ENCODE measurements at places on chromosomes 1 and 21.

GRCh38 chr1:160078512-160079195 lies 2.7 kb upstream of the KCNJ9 start:
- DNase-seq, result no peak

DNA sequence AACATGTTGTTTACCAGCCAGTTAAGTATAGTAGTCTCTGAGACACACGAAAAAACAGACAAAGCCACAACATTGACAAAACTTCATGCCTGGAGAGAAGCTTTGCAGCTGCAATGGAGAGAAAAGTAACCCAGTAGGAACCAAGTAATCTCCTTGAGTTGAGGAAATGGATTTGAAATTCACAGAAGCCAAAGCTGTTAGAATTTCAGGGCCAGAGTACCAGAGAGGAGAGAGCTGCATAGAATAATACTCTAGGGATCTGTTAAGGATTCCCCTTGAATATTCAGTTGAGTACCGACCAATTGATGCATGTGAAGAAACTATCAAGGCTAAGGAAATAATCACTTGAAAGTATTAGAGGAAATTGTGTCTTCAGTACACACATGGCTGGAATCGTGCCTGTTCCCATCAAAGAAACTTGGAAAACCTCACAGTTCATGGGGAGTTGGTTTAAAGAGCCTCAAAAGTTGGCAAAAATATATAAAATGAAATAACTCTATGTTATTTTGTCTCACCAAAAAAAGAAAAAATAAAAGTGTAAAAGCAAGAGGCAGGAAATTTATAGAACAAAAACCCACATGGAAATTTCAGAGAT lies 324.0 kb upstream of the NEGR1 start:
- DNase-seq, result no peak

- no peak for DNase-seq
Measured at GRCh38 chr1:205938682-205939081, 4.6 kb downstream of the SLC26A9 start.

DNA sequence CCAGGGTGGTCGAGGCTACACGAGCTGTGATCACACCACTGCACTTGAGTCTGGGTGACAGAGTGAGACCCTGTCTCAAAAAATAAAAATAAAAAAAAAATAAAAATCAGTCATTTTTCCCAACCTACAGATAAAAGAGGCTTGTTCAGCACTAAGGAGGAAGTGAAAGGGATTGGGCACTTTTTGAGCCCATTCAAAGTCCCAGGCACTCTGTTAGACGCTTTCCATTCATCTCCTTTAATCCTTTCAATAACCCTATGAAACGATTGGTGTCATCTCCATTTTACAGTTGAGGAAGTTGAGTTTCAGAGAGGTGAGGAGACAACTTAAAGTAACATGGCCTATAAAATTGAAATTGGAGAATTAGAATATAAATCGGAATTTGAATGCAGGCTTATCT lies 10.4 kb upstream of the AGO4 start:
- no peak for DNase-seq

- DNase-seq, result no peak
Measured at GRCh38 chr21:25536752-25537151, 70.5 kb downstream of the MRPL39 start.

DNA sequence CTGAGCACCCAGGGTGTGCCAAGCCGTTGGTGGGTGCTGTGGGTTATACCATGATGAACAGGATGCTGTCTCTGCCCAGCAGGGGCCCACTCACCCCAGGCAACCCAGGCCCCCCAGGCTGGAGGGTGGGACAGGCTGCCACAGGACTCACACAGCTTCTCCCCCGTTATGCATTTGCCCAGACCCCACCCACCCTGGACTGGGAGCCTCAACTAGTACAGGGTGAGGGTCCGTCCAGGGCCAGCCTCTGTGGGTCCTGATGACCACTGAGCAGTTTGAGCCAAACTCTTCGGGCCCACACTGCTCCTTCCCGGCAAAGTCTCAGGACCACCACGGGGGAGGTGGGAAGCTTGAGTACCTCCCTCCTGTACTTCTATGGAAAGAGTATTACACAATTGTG lies 3.8 kb upstream of the PRELP start:
- DNase-seq, result no peak
